IPS DF 6.9 (cell line): ENCODE measurements at places on chromosomes 2 and 18.

- DNase-seq: no peak
Measured at GRCh38 chr2:112674229-112674628, 28.5 kb downstream of the SLC20A1 start.

GRCh38 chr2:52345676-52346075, 1313.7 kb upstream of the NRXN1 start:
- no peak for DNase-seq

- no peak for DNase-seq
Measured at GRCh38 chr2:562391-563364, 114.5 kb downstream of the TMEM18 start.

GRCh38 chr2:53233759-53234547, 533.7 kb upstream of the CHAC2 start:
- no peak for DNase-seq

DNA sequence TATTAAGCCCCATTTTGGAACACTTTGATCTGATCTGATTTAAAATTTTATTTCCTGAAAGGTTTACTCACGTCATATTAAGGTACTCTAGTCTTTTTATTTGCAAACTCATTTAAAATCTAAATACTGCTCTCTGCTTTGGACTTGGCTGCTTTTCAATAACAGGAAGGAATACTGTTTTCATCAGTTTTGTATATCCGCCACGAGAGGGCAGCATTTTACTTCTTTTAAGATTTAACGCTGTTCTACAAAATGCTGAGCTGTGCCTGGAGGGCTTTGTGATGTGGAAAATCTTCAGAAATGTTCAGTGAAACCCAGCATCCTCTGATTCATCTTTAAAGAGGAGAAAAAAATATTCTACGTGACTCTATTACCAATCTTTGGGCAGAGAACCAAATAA, 37.5 kb upstream of the SLC38A11 start:
- peak; percentile 48 for DNase-seq

DNA sequence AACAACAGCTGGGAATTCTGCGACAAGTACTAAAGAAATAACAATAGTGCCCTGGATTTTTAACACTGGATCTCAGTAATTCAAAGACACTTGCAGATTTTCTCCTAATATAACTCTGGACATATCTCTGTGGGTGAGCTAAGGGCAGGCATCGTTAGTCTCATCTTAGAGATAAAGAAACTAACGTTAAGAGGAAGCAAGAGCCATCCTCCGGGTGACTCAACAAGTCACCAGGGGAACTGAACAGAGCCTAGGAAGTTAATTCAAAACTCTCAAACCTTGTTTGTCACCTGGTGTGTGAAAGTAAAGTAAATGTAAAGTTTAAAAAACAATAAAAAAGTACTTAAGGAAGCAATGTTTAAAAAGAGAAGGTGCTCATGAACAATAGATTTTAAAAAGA, 41.6 kb upstream of the NRP2 start:
- no peak for DNase-seq

DNA sequence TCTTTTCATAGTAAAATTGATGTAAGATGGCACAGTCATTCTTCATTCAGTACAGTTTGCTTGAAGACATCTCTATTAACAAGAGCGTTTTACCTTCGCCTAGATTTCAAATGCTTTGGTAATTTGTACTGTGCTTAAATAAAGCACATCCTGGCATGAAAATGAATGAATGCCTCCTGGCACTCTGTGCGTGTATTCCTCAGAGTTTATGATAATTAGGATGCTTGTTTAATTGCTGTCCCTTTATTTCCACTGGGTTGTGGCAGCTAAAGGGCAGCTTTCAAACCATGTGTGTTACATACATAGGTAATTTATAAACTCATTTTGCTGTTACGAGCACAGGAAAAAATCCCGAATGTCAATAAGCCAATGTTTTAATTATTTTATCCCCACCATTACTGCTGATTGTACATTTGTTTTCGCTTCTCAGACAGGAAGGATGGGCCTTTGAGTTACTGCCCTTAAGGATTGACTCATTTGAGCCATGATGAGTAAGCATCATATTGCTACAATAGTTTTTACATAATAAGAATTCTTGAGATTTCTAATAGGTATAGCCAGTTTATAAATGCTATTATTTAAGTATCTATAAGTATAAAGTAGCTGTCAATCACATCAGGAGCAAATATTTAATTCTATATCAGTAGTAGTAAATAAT, 516.5 kb downstream of the XIRP2 start:
- no peak for DNase-seq

GRCh38 chr2:233436191-233436581, 81.9 kb downstream of the DGKD start:
- no peak for DNase-seq

DNA sequence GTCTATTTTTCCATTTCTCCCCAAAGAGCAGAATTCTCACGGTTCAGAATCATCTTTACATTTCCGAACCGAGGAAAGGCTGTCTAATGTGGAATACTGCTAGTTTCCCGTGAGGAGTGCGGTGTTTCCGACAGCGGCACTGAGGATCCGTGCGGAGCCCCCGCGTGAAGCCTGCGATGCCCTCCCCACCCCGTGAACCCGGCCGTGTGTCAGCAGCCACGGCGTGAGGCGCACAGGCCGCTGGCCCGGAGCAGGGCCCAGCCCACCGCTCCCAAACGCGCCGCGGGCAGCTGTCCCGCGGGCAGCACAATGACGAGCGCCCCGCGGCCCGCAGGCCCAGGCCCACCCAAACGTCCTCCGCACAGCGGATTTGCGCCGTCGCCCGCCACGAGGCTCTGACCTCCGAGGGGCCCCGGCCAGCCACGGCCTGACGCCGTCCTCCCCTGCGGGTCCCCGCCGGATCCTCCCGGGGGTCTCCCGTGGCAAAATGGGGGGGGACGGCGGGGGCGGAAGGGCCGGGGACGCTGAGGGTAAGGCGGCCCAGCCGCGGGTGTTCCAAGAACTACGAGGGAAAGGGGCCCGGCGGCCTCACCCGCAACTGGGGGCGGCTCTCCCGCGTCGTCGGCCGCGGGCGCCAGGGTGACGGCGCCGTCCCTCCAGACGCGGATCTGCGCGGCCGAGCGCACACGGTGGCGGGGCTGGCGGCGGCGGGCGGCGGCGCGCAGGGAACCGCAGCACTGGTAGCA, 796 bp downstream of the SPIRE1 start:
- no peak for DNase-seq

DNA sequence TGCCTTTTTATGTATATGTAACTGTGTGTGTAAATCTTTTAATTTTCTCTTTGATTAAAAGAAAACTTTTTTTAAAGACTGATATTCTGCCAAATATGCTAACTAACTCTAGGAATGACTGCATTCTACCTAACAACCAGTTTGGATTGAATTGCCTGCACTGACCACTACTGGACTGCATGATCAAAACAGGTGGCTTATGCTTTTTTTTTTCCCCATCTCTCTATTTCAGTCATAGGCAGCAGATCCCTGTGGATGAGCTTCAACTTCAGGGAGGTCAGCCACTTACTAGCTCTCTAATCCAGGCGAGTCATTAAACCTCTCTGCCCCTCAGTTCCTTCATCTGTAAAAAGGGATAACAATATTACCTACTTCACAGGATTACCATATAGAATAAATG, 138.6 kb upstream of the SERTAD2 start:
- no peak for DNase-seq

DNA sequence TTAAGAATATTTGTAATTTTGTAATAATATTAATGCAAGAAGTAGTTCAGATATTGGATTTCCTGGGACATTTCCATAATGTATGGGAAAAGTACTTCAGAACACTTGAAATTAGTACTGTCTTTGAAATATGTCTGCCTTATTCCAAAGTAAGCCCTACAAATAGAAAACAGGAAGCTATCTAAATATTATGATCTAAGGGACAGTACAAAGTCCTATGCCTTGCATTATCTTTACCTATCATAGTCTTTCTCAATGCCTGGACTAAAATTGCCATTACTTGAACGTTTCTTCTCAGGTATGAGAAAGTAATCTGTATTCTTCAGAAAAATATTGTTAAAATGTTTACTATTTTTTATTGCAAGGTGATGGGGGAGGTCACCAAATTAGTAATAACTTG, 113.0 kb downstream of the PPP1R1C start:
- no peak for DNase-seq

GRCh38 chr2:39603436-39603835, 62.3 kb upstream of the TMEM178A start:
- no peak for DNase-seq

- no peak for DNase-seq
Measured at GRCh38 chr2:167310442-167310841, 422.2 kb downstream of the XIRP2 start.

GRCh38 chr2:29817299-29817698, 104.1 kb downstream of the ALK start:
- no peak for DNase-seq

DNA sequence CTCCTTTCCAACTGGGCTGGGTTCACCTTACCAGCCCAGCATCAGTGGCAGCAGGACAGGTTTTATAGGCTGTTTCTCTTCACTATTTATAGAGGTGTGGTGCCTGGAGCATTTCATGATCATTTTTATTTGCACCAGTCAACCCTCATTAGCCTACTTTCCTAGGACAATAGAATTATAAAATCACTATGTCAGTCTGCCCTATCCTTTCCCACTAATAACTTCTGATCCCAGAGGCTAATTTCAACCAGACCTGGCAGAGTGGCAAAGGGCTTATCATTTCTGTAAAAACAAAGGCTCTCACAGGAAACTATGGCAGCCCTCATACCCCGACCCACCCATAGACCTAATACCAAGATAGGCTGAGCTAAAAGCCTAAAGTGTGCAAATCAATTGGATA, 243.5 kb upstream of the TMEFF2 start:
- no peak for DNase-seq

DNA sequence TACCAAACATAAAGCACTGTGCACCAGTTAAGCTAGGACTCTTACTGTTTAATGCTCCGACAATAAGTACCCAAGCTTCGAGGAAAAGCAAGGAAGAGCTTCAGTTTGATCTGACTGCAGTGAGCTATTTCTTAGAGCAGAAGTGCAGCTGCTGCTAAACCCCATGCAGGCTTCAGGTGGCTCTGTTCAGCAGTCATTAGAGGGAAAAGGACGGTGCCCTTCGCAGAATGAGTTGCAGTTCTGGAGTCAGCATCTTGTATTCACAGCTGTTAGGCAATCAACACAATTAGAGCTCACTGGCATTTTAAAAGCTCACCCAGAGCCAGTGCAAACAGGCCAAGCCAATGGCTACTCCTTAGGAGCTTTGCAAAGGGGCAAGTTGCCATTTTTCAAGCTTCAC, 1.5 kb upstream of the CERKL start:
- no peak for DNase-seq

- peak; percentile 20 for DNase-seq
Measured at GRCh38 chr2:33441235-33441810, 35.1 kb upstream of the RASGRP3 start.

DNA sequence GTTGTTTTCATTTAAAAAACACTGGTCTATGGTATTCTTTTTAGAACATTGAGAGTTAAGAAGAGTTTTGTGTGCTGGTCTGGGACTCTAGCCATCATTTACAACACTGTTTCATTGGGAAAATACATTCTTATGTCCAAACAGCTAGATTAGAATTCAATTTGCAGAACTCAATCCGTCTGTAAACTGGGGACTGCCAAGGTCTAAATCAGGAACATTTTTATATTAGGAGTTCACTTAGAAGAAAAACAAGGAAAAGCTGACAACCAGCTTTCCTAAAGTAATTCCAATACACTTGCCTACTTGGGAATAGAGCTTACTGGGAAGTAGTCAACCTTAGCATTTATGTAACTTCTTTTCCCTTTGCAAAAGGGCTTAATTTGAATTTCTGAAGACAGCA, 91.5 kb upstream of the RNF152 start:
- no peak for DNase-seq

- DNase-seq: no peak
Measured at GRCh38 chr2:85720533-85720932, 26.4 kb downstream of the GNLY start.

DNA sequence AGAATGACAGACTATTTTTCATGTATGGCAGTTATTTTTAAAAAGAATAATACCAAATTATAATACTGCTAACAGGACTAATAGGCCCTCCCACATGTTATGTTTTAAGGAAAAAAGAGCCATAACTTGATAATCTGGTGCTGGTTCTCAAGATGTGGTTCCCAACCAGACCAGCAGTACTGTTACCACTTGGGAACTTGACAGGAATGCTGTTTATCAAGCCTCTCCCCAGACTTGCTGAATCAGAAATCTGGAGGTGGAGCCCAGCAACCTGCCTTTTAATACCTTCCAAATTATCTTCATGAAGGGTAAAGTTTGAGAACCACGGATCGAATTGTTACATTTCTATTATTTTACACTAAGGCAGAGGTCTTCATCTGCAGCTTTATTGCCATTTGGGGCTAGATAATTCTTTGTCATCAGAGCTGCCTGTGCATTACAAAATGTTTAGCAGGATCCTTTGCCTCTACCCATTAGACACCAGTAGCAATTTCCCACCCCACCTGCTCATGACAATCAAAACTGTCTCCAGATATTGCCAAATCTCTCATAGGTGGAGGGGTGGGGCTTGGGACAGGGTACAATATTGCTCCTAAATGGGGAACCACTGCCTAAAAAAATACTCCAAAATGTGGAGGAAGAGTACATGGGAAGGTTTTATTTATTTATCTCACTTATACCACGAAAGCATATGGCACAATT, 629.6 kb downstream of the ARHGAP15 start:
- no peak for DNase-seq

GRCh38 chr2:183812091-183812490, 687.8 kb downstream of the NUP35 start:
- no peak for DNase-seq

DNA sequence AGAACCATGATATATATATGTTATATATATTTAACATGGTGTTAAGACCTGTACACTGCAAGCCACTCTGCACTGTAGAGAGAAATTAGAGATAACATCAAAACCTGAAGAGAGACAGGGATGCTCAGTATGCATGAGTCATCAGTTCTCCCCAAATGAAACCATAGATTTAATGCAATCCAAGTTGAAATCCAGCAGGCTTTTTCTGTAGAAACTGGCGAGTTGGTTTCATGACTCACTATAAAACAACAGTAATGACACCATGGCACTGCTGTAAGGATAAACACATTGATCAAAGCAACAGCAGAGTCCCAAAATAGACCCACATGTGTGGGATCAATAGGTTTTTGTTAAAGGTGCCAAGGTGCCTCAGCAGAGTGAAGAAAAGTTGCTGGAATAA, 65.8 kb downstream of the RTP5 start:
- no peak for DNase-seq

- no peak for DNase-seq
Measured at GRCh38 chr2:17258861-17259260, 259.4 kb downstream of the RAD51AP2 start.

DNA sequence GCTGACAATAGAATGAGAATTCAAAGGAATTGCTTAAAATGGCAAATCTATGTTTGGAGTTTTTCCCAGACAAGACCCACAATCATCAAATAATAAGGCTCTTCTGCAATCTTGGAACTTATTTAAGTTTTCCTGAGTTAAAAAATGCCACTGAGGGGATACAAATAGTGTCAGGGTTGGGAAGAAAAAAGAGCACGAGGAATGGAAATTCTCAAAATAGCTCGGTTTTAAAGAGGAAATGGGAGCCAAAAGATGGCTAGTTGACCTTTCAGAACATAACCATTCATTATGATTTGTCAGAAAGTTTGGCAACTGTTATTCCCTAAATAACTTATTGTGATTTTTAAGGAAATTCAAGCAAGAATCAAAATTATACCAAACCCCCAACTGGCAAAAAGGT, 127.7 kb downstream of the RAPGEF4 start:
- no peak for DNase-seq
